ENCODE measurements at places on chromosomes 4 and X. TPM values are rescaled to one million over a fixed set of nuclear protein-coding genes. Genes with fewer than 3 reads are reported as not detected.

- no peak for DNase-seq
Observed at GRCh38 chrX:20147561-20147960, 5.9 kb upstream of the EIF1AX start.

- no peak for DNase-seq
Observed at GRCh38 chrX:13341491-13342101, 21.7 kb upstream of the ATXN3L start.

DNA sequence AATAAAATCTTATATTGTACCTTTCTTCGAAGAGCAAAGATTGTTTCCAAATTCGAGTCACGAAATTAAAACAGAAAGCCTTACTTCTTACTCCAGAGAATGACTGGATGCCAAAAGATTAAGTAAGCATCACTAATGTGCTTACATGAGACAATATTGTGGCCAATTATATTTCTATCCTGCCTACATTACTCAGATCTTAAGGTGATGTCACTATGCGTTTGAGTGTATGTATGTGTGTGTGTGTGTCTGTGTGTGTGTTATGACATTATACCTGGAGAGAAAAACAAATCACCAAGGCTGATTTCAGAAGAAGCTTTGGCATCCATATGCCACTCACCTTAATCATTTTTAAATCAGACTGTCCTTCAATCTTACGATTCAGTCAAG lies 556.3 kb downstream of the PPARGC1A start:
- no peak for DNase-seq

GRCh38 chr4:119627267-119628255 lies 1.0 kb downstream of the PDE5A start:
- DNase-seq = peak; percentile 83

- DNase-seq = no peak
Observed at GRCh38 chr4:94533405-94534223, 81.9 kb downstream of the PDLIM5 start.

- no peak for DNase-seq
Observed at GRCh38 chr4:127501103-127501502, 131.7 kb upstream of the INTU start.

DNA sequence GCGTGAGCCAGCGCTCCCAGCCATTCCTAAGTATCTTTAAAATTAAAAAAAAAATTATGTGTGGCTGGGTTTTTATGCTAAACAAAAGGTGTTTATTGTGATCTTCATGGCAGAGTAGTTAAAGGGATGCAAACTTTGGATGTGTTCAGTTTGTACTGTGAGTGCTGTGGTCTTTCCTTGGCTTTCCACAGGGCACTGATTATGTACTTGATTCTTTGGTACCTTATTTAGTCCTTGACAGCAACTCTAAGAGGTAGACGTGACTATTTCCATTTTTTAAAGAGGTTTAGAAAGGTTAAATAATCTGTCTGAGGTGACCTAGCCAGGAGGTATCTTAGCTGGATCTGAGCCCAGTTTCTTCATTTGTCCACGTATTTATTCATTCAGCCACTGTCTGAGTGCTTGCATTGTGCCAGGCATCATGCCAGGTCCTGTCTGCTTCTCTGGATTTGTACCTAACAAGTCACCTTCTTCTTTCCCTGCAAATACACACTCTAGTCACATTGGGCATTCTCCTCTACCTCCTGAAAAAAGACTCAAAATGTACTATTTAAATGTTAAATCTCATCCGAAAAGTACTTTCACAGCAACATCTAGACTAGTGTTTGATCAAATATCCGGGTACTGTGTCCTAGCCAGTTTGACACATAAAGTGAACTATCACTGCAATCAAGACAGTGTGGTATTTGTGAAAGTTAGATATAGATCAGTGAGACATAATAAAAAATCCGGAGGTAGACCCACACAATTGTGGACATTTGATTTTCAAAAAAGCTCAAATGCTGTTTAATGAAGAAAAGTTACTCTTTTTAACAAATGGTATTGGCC lies 31.5 kb downstream of the WWC2 start:
- no peak for DNase-seq

DNA sequence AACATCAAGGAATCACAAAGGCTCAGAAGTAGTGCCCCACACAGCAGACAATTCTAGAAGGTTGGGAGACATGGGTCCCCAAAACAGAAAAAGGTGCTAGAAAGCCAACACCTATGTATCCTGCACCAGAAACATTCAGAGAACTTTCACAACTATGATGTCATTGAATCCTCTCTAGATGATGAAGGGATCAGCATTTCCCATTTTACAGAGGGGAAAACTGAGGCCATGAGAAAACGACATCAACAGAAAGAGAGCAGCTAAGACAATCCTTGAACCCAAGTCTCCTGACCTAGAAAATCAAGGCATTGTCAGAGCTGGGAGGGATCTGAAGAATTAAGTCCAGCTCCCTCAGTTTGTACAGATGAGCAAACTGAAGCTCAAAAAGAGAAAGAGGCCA lies 3.3 kb downstream of the KCND1 start:
- DNase-seq = no peak

DNA sequence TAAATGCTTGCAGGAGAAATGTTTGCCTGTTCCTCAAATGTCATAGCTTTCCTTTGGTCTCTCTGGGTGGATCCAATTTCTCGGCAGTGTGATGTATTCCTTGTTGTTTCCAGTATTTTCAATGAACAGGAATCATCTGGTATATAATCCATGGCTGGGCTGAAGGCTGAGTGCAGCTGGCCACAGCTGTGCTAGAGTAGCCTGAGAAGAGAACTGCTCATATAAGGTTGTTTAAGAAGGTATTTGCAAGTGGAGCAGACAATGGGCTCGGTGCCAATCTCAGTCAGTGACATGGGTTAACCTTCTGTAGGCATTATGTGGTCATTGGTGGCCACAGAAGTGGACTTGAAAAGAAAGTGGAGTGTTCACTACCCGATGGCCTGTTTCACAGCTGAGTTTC lies 390.3 kb downstream of the SPRY1 start:
- no peak for DNase-seq

GRCh38 chrX:69278031-69278687 lies 112.9 kb upstream of the PJA1 start:
- DNase-seq = no peak

- no peak for DNase-seq
Observed at GRCh38 chr4:114603497-114603896, 4.9 kb downstream of the UGT8 start.

- DNase-seq = no peak
Observed at GRCh38 chrX:57929373-57929772, 19.1 kb upstream of the ZXDA start.

DNA sequence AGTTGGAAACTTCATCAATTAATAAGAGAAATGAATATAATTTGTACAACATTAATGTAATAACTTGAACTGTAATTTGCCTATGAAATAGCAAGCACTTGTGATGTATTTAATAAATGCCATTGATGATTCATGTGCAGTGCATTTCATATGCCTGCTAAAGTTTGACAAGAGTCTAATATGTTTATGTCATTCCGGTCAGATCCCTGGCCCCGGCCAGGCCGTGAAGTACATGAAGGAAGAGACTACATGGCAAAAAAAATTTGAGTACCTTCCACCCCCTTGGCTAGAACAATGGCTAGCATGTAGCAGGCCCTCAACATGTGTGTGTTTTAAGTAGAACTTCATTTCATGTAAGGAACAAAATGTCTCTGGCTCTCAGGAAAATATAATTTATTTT lies 161.3 kb downstream of the ATP10D start:
- no peak for DNase-seq

GRCh38 chr4:149555799-149556198 lies 259.8 kb downstream of the IQCM start:
- DNase-seq = no peak

DNA sequence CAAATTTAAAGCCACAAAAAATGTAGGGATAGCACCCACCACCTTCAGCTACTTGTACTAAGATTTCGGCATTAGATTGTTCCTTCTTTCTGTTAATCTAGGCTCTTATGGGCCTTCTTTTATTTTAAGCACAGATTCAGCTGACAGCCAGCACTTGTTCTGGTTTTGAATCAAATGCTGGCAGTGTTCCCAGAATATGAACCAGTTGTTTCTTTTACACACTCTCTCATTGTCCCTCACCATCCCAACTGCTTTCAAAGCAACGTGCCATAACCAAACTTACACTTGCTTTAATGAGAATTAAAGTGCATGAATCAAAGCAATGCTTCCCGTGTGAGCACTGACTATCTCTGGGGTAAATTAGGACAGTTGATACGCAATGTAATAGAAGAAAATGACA lies 744.5 kb upstream of the FAM241A start:
- no peak for DNase-seq

- no peak for DNase-seq
Observed at GRCh38 chr4:41652971-41653370, 95.6 kb downstream of the PHOX2B start.

The MAGEC2 gene
- not detected for total RNA-seq

The TCEAL2 gene
- 1.3 TPM for total RNA-seq
